ENCODE measurements at places on chromosomes 4 and X.

GRCh38 chr4:113760094-113760794 lies 1.3 kb downstream of the CAMK2D start:
- peak; percentile 24 for DNase-seq

- no peak for DNase-seq
These were observed 19.4 kb downstream of the SORBS2 start for GRCh38 chr4:185792384-185793115.

- peak; percentile 84 for DNase-seq
These were observed 59.5 kb upstream of the NEIL3 start for GRCh38 chr4:177250056-177250696.

GRCh38 chr4:142596595-142596994 lies 249.5 kb downstream of the INPP4B start:
- DNase-seq, result no peak

GRCh38 chrX:123274796-123275195 lies 90.7 kb downstream of the GRIA3 start:
- no peak for DNase-seq

- DNase-seq, result no peak
These were observed 309.4 kb downstream of the ARHGAP24 start for GRCh38 chr4:85784348-85784747.

GRCh38 chrX:136209016-136209738 lies 42.0 kb downstream of the MAP7D3 start:
- peak; percentile 68 for DNase-seq

DNA sequence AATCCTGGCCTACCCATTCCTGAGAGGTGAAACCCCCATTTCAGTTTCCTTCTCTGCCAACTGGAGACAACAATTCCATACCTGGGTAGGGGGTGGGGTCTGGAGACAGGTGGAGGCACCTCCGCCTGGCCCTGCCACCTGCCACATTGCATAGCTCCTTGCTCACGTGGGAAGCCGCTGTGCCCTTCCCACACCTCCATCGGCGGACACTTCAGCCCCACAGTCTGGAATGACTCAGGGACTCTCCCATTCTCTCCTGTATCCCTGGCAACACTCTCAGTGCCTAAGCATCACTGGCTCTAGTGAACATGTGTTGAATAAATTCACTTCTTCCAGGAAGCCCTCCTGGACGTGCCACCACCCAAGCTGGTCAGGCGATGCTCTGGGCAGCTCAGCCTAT lies 21.7 kb downstream of the PPP2R2C start:
- no peak for DNase-seq

DNA sequence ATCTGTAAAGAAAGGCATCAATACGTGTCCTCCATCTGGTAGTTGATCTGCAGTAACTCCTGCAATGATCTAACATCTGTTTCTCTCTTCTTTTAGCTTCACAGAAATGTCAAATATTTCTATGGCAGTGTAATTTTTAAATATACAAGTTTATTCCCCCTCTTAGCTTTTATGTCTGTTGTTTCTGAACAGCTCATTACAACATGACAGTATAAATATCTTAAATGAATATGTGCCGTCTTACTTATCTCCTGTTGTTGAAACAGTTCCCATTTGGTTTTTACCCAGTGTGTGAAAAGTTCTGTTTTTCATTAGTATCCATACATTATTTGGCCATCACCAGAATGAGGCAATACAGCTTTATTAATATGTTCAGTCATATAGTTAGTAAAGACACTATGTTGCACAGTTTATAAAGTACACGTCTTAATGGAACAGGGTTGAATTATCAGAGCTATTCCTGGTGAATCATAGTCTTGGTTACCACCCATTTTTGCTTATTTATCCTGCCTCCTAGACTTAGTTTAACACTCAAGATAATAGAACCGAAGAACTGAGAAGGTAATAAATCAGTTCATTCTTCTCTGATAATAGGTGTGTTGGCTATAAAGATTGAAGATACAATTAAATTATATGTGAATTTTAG lies 321.6 kb downstream of the TENM3 start:
- no peak for DNase-seq

DNA sequence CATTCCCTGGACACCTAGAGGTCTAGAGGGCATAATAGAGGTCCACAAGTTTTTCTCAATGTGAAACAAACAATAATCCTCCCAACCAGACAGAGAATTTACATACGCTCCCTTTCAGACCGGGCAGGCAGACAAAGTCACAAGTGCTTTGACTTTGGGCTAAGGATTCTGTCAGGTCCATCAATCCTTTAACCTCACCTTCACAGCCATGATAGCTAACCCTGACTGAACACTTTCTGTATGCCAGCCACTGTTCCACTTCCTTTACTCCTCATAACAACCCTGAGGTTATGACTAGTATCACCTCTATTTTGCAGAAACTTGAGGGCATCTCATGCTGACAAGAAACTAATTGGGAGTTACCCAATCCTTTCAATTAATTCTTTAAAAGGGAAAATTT lies 118.8 kb upstream of the AFF2 start:
- DNase-seq, result no peak

DNA sequence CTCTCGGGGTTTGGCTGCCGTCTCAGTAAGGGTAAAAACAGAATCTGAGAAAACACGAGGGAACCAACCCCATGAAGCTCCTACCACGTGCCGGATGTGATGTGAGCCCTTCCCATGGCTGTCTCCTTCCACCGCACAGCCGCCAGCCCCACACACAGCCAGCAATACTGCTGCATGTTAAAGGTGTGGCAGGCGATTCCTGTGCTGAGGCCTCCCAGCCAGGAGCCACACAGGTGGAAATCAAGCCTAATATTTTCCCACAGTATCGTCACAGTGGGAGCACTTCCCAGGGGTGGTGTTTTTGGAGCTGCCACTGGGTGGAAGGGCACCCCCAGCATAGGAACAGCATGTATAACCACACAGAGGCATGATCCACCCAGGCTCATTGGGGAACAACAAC lies 77.5 kb downstream of the SLC2A9 start:
- DNase-seq, result no peak

GRCh38 chrX:16005917-16006316 lies 117.4 kb upstream of the GRPR start:
- DNase-seq, result no peak

DNA sequence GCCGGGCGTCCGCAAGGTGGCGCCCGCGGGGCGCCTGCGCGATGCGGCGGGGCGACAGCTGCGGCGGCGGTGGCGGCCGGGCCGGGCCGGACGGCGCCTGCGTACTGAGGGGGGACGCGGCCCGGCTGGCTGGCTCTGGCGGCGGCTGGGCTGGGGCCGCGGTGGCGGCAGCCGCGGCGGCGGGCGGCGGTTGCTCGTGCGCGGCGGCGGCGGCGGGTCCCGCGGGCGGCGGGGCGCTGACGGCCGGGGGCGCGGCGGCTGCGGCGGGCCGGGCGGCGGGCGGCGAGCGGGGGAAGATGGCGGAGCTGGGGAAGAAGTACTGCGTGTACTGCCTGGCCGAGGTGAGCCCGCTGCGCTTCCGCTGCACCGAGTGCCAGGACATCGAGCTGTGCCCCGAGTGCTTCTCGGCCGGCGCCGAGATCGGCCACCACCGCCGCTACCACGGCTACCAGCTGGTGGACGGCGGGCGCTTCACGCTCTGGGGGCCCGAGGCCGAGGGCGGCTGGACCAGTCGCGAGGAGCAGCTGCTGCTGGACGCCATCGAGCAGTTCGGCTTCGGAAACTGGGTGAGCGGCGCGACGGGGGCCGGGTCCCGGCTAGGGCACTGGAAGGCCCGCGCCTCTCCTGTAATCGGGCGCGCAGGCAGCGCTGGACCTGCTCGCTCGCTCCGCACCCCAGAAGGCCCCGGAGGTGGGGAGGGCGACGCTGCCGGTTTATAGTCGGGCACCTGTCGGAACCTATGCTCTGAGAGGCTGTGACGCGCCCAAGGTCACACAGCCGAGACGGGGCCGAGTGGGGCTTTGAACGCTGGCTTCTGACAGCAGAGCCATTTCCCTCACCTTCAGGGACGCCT lies at the start of gene TADA2B:
Gene TADA2B, plus strand, starts transcription at position 89 of the 853 bp plus-strand sequence. Its CDS starts 208 bp downstream, at position 297.
- peak; percentile 100 for DNase-seq

- peak; percentile 37 for DNase-seq
These were observed 1.1 kb downstream of the SLC38A5 start for GRCh38 chrX:48468693-48469691.

DNA sequence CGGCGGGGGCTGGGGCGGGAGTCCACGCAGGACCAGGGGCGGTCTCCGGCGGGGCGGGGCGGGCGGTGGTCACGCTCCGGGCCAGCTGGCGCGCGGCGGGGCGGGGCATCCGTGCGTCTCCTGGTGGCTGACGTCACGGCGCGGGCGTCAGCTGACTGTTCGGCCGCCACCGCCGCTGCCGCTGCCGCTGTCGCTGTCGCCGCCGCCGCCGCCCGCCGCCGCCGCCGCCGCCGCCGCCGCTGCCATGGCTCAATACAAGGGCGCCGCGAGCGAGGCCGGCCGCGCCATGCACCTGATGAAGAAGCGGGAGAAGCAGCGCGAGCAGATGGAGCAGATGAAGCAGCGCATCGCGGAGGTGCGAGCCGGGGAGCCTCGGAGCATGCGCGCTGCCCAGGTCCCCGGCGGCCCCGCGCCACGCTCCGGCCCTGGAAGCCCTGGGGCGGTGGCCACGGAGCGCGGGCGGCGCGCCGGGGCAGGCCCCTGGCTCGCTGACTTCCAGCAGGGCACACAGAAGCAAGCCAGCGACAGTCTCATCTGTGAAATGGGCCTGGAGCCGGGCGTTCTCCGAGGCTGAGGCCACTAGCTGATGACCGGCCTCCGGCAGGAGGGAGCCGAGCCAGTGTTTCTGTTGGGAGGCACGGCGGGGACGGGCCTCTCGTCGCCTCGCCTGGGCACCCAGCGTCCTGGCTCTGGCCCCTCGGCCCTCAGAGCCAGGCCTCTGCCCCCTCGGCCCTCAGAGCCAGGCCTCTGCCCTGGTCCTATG lies at the start of gene FAM50A:
Gene FAM50A, plus strand, starts transcription at position 150 of the 763 bp plus-strand sequence. Its CDS starts 95 bp downstream, at position 245.
- DNase-seq, result peak; percentile 91

DNA sequence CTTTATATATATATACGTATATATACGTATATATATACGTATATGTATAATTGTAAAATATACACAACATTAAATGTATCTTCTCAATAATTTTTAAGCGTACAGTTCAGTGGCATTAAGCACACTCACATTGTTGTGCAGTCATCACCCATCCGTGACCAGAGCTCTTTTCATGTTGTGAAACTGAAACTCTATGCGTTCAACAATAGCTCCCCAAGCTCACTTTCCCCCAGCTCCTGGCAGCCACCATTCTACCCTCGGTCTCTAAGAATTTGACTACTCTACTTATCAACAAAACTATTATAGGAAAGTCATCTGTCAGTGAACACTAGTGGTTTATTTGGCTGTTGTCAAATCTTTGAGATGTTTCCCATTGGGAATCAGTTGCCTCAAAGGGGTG lies 621.8 kb upstream of the GALNT7 start:
- no peak for DNase-seq

DNA sequence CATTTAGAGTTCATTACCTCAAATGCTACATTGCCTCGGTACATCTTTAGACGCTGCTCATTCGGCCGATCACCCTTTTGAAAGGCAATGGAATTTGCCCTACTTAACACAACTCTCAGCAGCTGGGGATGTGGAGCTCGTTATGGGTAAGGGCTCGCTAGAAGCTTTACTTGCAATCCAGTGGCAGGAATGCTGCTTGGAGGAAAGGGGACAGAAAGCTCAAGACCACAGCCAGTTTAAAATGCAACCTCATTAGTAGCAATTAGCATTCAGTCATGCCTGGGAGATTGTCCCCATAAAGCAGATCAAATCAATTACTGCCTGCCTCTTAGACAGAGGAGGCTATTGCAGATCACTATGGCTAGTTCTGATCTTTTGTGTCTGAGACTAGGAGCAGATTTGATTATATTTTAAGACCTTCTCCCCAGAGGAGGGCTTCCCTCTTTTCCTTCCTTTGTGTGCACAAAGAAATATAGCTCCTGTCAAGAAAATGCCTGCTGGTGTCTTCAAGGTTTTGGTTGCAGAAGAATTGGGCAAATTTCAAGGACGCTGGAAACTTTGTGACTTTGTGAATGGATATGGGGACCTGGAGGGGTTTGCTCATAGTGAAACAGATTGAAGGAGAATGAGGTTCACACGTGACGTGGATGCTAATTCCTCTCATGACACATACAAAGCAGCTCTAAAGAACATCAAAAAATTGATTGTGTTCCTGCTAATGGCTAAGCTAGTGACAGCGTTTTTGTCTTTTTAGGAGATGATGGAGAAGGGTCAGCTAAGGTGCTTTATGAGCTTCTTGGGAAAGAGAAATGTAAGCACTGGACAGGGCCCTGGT lies 237.5 kb upstream of the GLRA2 start:
- no peak for DNase-seq

DNA sequence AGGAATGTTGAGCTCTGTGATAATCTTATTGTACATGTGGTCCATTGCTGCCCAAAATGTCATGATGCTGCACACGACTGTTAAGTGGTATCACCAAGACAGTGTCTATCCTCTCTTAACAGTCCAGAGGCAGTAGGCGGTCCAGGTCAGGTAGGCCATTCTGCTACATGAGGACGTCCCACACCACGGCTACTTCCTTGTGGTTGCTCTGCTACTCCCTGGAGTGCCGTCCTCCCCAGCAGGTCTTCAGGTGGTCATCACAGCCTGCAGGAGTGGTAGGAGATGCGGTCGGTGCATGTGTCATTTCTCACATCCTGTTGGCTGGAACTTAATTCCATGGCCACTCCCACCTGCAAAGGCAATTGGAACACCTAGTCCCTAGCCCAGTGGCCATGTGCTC lies 11.5 kb upstream of the STK32B start:
- DNase-seq, result no peak

DNA sequence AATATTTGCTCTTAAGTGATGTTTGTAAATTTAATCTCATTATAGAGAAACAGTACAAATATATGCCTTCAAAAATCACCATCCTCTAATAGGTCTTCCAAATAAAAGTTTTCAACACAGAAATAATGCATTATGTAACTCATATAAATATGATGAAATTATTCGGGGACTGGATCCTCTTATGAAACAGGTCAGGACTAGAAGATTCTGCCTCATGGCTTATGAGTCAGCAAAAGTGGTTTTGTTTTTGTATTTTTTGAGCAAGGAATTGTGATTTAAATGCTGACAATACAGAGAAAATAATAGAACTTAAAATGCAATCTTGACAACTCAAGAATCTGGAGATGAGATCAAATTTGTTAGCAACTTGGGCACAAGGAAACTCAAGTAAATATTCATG lies 179.7 kb upstream of the NDP start:
- no peak for DNase-seq

GRCh38 chrX:11346121-11346682 lies 53.0 kb downstream of the AMELX start:
- DNase-seq, result no peak

GRCh38 chrX:134478374-134478773 lies 18.4 kb downstream of the HPRT1 start:
- DNase-seq, result no peak

- no peak for DNase-seq
These were observed 6.6 kb downstream of the ARL9 start for GRCh38 chr4:56512166-56512565.

- no peak for DNase-seq
These were observed 145.5 kb upstream of the FAM241A start for GRCh38 chr4:111999801-112000200.

GRCh38 chrX:133546441-133546840 lies 131.2 kb upstream of the GPC4 start:
- no peak for DNase-seq

GRCh38 chr4:76723373-76723772 lies 174.6 kb downstream of the SOWAHB start:
- no peak for DNase-seq
